ENCODE measurements at places on chromosomes 6 and 20. TPM values are rescaled to one million over a fixed set of nuclear protein-coding genes. Genes with fewer than 3 reads are reported as not detected.

DNA sequence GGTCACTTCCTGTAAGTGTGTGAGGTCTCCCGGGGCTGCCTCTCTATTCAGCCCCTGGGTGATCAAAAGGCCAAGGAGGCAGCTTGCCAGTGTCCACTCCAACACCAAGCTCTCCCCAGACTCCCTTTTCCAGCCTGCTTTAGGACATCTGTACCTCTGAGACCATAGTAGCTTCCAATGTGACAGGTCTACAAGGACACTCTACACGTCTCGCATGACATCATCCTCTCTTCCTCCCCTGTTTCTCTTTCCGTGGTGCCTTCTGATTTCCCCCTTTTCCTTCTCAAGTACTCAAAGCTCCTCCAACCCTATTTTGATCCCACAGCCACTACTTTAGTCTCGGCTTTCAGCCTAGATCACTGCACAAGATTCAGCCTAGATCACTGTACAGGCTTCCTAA, 26.4 kb downstream of the HLA-F start:
- no peak for DNase-seq

DNA sequence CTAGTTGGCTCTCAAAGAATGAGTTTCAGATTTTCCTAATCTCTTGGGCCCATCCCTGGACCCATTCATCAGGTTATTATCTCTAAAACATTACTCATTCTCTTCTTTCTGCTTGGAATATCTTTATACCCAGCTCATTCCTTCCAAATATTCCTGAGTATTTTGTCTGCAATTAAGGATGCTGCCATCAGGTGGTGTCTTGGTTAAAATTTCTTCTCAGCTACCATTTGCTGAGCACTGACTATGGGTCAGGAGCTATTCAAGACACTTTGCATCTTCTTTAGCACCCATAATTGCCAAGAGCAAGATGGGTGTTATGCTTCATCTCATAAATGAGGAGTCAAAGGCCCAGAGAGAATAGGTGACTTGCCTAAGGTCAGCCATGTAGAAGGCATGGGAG, 8.4 kb downstream of the SUN5 start:
- no peak for DNase-seq

Gene PI16
- not detected for total RNA-seq

Gene TMEM200A
- total RNA-seq, result 1.2 TPM

DNA sequence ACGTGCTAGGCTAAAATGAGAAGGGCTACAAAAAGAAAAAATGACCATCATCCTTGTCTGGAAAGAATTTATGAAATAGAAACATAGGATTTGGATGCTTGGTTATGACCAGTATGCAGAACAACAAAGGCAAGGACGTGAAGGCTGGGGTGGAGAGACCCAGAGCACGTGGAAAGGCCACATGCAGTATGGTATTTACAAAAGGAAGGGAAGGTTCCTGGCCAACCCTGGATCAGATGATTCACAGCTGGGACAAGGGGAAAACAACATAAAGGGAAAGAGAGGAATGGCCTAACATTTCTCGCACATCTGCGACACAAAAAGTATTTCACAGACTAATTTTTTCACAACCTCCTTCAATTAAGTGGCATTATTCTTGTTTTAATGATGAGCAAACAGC, 8.2 kb downstream of the STX7 start:
- DNase-seq, result no peak

DNA sequence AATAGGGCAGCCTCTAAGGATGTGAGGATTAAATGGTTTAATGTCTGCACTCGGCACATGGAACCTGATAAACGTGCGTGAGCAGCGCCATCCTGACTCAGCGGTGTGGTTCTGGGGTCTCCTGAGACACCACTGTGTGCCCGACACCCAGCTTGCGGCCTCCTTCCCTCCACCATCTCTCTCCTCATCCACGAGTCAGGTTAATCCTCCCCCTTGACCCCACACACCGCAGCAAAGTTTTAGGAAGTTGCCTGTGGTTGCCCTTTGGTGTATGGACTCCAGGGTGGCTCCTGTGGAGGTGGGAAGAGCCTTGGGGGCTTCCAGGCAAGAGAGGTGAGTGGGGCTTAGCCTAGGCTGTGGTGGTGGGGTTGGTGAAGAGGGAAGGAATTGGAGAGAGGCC, 68.2 kb downstream of the PHACTR3 start:
- no peak for DNase-seq

Gene SH3BGRL2
- total RNA-seq, result not detected

Gene GGTLC1
- not detected for total RNA-seq

Gene PNPLA1
- 0.86 TPM for total RNA-seq

DNA sequence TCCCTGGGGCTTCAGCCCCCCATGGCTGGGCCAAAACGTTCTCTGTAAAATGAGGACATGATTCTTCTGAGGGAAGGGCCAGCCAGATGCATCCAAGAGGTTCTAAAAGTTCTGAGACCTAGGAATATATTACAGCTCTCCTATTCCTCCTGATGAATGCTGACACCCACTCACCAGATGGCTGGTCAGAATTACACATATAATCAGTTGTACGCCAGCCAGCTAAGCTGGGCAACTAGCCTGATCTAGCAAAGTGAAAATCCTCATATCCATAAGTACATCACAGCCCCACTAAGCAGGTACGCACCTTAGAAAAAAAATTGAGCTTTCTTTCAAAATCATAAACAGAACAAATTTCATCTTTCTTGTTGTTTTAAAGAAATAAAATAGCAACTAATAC, 34.8 kb downstream of the C6orf118 start:
- no peak for DNase-seq

DNA sequence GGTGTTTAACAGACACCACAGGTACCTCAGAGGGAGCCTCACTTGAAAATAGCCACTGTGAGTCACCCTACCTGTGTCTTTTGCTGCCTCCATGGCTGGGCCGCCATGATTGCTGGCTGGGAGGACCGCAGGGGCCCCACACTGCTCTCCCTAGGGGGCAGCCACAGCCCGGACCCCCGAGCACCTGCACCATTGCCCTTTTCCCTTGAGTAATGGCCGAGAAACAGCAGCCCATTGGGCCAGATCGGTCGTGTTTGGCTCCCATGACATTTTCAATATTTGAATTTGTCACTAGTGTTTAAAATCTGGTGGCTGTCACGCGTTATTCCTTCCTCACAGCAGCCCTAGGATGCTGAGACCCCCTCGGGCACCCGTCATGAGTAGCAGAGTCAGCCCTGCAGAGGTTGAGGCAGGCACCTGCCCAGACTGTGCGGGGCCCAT, 6.7 kb downstream of the ZBP1 start:
- no peak for DNase-seq

Gene OVOL2
- total RNA-seq, result not detected

DNA sequence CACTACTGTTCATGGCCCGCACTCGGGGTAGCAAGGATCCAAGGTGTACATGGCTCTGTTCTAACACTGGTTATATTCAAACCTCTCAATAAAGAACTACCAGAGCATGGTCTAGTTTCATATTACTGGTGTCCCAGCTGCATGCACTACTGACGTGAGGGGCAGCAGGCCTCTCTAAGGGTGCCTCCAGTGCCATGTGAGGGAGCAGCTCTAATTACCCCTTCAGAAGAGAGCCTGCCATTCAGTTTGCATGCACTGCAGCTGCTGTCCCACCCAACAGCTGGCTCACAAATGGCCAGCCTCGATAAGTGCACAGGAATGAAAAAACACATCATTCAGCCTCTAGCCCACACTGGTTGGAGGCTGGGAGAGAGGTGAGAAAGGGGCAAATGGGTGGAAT, 85.2 kb downstream of the SMLR1 start:
- no peak for DNase-seq

Gene RIPPLY2
- not detected for total RNA-seq

DNA sequence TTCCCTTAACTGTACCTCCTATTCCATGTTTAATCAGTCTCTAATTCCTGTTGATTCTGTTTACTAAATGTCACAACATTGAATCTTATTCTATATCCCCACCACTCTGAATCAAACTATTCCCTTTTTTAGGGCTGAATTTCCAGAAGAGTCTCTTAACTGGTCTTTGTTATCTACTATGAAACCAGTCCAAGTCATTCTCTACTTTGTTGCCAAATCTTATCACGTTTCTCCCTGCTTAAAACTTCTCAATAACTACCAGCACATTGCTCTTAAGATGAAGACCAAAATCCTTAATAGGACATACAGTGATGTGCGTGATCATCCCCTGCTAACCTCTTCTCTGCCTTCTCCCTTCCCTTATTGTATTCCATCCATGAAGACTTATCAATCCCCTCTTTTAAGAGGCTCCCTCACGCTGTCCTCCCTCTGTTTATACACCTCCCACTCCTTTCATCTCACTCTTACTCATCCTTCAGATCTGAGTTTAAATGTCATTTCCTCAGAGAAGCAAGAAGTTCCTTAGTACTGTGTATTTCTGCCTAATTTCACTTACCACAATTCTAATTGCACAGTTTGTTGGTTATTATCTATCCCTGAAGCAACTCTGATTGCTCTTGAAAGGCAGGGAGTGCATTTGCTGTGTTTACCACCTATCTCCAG, 143.0 kb upstream of the AHI1 start:
- DNase-seq, result no peak

Gene CPNE5
- total RNA-seq, result 2.9 TPM

GRCh38 chr20:55586610-55587009, 418.7 kb downstream of the CBLN4 start:
- DNase-seq, result no peak

GRCh38 chr6:155112757-155113156, 117.6 kb downstream of the TIAM2 start:
- no peak for DNase-seq

Data from natural killer cell treated with Interleukin-12 subunit alpha and Interleukin-12 subunit beta and Interleukin-15 and Interleukin-18, amount 100 ng/mL, for 72 hours (primary cell).